ENCODE measurements at places on chromosomes 12 and 14. TPM values are rescaled to one million over a fixed set of nuclear protein-coding genes. Genes with fewer than 3 reads are reported as not detected.

Gene SLC6A13
- 11.9 TPM for total RNA-seq

Gene EID3
- 7.1 TPM for total RNA-seq

Gene CD163
- total RNA-seq = 30.7 TPM

Gene FMNL3
- total RNA-seq = 35.8 TPM

Gene C12orf54
- 1.3 TPM for total RNA-seq

Gene FAM90A1
- total RNA-seq = 0.80 TPM

Gene GLIPR1L1
- not detected for total RNA-seq

Gene PTPRB
- total RNA-seq = 28.2 TPM

Gene RPL10L
- total RNA-seq = 0.68 TPM

Gene AQP2
- total RNA-seq = not detected

Gene SOAT2
- not detected for total RNA-seq

Gene LRRC10
- total RNA-seq = not detected

Gene RTL1
- total RNA-seq = 0.36 TPM

Gene NKX2-1
- 0.51 TPM for total RNA-seq

Gene DPPA3
- not detected for total RNA-seq

Gene RAD9B
- 1.5 TPM for total RNA-seq

Gene TAC3
- total RNA-seq = 5.4 TPM
